ENCODE measurements at places on chromosomes 5 and 9.

- DNase-seq, result no peak
Measured at GRCh38 chr5:88487066-88487465, 218.4 kb upstream of the TMEM161B start.

GRCh38 chr5:173581408-173582215 is 34.8 kb downstream of the BOD1 start:
- DNase-seq, result peak; percentile 6

DNA sequence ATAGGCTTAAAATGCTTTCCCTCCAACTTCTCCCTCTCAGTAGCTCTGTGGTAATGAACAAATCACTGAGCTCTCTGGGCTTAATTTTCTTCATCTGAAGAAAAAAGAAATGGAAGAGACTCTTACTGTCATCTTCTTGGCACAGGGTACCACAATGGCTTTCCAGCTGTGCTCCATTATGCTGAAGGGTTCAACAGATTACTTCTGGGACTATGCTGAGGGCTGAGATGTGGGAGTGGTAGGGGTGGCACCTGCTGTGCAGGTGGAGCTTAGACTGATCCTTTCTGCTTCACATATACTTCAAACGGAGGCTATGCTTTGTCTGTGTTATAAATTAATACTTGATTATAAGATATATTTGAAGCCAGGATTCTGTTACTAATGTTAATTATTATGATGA is 840.2 kb upstream of the C9orf72 start:
- DNase-seq, result no peak

GRCh38 chr5:120122703-120123102 is 341.4 kb upstream of the PRR16 start:
- DNase-seq, result no peak

- DNase-seq, result no peak
Measured at GRCh38 chr9:98150721-98151120, 31.7 kb upstream of the TRIM14 start.

GRCh38 chr5:123518111-123518510 is 6.1 kb downstream of the CSNK1G3 start:
- DNase-seq, result no peak

DNA sequence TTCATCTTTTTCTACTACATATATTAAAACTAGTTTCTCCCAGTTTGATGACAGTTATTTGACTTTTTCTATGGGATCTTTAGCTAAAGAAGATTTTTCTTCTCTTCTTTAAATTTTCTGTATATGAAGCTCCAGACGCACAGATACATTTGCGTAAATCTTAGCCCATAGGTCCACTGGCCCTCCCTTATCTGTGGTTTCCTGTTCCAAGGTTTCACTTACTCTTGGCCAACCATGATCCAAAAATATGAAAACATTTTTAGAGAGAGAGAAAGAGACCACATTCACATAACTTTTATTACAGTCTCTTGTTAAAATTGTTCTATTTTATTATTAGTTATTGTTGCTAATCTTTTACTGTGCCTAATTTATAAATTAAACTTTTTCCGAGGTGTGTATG is 270.2 kb upstream of the DAPK1 start:
- no peak for DNase-seq

DNA sequence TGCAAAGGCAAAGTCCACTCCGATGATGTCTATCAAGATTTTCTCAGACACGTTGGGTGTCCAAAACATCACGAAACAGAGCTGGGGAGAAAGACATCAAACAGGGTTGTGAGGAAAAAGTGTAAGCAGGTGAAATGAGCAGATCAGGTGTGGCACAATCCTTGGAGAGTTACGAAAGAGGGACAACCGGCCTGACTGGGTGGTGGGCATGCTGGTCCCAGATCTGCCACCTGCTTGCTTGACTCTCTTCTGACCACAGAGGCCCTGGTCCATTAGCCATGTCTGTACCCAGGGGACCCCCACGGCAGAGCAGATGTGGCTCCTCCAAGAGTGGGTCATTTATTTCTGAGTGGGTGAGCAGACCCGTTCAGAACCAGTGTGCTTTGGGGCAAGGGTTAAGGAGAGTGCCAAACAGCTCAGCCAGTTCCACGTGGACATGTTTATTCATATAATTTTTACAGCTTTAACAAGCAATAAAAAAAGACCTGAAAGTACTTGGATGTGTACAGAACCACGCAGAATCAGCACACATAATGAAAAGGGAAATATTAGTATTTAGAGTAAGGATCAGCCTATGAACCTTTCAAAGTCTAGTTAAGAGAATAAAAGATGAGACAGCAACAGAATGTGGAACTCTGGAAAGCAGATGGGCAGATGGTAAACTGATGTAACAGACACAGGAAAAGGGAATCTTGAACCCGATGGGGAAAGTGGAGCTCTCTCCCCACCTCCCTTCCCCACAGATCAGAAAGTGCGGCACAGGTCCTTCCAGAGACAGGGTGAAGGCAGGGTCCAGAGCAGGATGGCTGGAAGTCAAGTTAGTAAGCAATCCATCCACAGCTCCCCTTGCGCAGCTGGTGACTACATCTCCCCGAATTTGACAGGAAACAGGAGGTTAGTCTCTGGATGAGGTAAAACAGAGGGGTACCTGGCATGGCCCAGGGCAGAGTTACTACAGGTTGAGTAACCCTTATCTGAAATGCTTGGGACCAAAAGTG is 52.5 kb downstream of the OTULIN start:
- no peak for DNase-seq

GRCh38 chr5:119527351-119527750 is 75.1 kb downstream of the HSD17B4 start:
- no peak for DNase-seq

GRCh38 chr9:90078988-90079421 is 474.2 kb downstream of the GADD45G start:
- no peak for DNase-seq

DNA sequence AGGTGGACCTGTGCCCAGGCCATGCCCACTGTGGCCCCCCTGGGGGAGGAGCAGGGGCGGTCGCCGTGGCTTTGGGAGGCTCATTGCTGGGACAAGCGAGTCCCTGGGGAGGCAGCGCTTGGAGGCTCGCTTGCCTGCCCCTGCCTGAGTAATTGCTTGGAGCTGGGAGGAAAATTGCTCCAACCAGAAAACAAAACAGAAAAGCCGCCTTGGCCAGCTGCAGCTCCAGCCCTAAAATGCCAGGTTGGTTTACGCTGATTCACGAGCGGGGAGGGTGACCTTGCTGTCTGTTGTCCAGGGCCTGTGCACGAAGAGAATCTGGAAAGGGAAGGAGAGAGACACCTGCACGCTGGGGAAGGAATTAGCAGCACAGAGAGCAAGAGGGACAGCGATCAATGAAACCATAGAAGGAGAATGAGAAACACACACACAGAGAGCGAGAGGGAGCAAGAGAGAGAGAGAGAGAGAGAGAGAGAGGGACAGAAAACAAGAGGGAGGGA is 25.3 kb downstream of the NTNG2 start:
- no peak for DNase-seq

- DNase-seq, result no peak
Measured at GRCh38 chr5:160556846-160557245, 135.2 kb downstream of the PTTG1 start.

DNA sequence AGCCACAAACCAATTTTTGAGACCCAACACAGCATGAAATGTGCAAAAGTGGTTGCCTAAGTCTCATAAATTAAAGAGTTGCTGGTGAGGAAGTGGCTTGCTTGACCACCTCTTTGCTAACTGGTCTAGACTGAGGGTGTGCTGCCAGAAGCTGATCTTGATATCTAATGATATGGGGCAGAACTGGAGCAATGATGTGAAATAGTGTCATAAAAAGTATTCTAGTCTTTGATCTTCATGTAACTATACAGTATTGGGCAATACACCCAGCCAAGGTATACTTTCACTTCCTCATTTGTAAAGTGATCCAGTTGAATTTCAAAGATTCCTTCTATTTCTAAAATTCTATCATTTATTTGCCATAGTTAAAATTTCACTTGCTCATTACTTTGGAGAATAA is 5.9 kb upstream of the YTHDC2 start:
- no peak for DNase-seq

- DNase-seq, result no peak
Measured at GRCh38 chr9:133945977-133946753, 46.0 kb downstream of the VAV2 start.

GRCh38 chr5:146607659-146608332 is 91.8 kb upstream of the GPR151 start:
- no peak for DNase-seq

GRCh38 chr9:110323818-110324217 is 13.8 kb downstream of the TXNDC8 start:
- DNase-seq, result no peak

DNA sequence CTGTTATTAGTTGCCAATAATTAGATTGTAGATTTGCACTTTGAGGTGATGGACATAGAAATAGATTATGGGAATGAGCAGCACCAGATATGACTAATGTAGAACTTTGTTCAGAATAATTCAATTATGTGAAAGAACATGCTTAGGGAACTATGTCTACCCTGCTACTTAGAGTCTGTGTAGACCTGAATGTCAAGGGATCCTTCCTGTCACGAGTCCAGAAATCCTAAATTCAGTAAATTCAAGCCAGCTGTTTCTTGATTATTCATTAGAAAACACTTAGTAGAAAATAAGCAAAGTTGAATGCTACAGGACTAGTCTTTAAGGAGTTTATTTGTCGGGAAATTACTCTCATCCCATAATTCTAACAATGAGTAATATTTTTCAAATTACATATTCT is 887.3 kb upstream of the SEMA6A start:
- no peak for DNase-seq

GRCh38 chr9:111529787-111530186 is 4.8 kb downstream of the ZNF483 start:
- DNase-seq, result no peak

- DNase-seq, result peak; percentile 31
Measured at GRCh38 chr9:35114113-35114839, 1.4 kb downstream of the ATOSB start.

- DNase-seq, result no peak
Measured at GRCh38 chr9:127755061-127756060, 20.3 kb upstream of the TOR2A start.

DNA sequence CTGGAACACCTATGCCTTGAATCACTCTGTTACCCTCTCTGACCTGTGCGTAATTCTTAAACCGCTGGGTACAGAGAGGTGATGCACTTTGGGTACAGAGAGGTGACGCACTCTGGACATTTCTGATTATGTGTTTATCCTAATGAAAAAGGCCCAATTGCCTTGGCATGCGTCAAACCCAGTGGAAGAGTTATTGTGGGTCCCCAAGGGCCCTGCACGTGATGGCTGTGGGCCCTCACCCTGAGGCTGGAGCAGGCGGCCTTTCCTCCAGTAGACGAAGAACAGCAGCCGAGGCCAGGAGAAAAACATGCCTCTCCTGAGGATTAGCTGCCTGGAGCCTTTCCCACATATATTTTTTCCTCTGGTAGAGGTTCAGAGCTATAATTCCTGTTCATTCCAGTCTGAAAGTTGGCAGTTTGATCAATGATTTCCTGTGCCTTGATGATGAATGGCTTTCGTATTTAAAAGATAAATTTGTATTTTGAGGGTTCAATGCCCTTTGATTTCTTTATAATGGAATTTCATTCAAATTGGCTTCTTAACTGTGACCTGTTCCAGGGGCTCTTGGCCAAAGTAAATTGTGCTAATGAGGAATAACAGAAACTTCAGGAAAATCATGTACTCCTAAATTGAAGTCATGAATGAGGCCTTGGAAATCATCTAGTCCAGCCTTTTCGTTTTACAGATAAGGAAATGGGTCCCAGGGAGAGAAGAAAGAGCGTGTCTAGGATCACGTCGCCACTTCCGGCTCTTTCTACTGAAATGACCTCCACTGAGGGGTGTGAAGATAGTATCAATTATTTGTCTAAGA is 22.8 kb downstream of the ACER2 start:
- DNase-seq, result no peak

- DNase-seq, result no peak
Measured at GRCh38 chr5:14326035-14326903, 183.1 kb downstream of the TRIO start.

DNA sequence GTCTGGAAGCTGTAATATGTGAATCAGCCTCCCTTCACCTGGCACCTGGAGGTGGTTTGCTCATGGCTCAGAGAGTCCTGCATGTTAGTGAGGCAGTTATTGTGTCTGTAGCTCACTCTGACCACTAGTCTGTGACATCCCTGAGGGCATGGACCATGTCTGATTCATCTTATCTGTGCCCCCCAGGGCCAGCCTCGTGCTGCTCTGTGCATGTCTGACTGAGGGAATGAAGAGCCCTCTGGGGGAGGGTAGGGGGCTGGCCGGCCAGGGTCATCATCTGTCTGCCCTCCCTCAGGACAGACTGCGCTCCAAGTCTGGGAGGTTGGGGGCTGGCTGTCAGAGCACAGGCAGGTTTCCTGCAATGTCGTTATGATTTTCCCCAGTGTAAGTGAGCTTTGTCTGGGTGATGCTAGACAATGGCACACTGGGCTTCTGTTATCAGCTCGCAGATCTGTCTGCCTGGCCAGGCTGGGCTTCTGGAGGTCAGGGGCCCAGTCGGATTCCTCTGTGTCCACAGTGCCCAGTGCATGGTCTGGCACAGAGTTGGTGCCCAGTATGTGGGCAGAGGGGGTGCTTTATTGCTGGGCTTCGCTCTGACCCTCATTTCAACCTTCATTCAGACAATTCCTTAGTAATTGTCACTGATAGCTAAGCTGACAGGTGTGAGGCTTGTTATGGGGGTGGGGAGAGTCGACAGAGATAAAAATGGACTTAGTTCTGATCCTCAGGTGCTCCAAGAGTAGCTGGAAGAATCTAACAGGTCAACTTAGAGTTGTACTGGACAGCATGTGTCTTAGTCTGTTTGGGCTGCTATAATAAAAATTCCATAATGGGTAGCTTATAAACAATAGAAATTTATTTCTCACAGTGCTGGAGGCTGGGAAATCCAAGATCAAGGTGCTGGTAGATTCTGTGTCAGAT is 85.7 kb upstream of the SHB start:
- no peak for DNase-seq

GRCh38 chr9:21031091-21031807 is at the start of gene HACD4:
Gene HACD4, minus strand, starts transcription at chr9:21031640. Its CDS starts 50 bp downstream, at chr9:21031590.
- peak; percentile 63 for DNase-seq

GRCh38 chr5:170254056-170254455 is 21.3 kb downstream of the C5orf58 start:
- peak; percentile 65 for DNase-seq

- DNase-seq, result no peak
Measured at GRCh38 chr5:114473541-114473940, 111.7 kb downstream of the KCNN2 start.

- DNase-seq, result no peak
Measured at GRCh38 chr5:52925001-52925400, 64.2 kb upstream of the ITGA2 start.

DNA sequence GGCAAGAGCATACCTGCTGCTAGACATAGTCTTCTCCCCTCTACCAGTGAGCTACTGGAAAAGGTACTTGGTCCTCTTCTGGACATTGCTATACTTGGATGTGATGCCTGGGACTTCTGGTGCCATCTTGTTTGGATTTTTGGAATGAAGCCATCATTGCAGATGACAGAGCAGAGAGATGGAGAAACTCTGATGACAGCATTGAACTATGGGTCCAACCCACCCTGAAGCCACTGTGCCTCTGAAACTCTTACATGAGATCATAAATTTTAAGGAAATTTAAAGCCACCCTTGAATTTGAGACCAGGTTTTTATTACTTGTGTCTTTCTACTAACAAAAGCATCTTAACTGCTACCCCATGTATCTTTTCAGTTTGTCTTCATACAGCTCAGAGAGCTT is 151.1 kb upstream of the SMIM23 start:
- DNase-seq, result no peak

GRCh38 chr9:136648751-136649150 is 14.0 kb upstream of the EGFL7 start:
- DNase-seq, result no peak

- DNase-seq, result no peak
Measured at GRCh38 chr5:124200381-124200780, 546.1 kb downstream of the ZNF608 start.
